Foreskin keratinocyte (primary cell): ENCODE measurements at places on chromosomes 3 and 15. TPM values are rescaled to one million over a fixed set of nuclear protein-coding genes. Genes with fewer than 3 reads are reported as not detected.

SOX14 gene
- not detected in 2 replicates for polyA plus RNA-seq

GOLGA6A gene
- not detected in 2 replicates for polyA plus RNA-seq

DNA sequence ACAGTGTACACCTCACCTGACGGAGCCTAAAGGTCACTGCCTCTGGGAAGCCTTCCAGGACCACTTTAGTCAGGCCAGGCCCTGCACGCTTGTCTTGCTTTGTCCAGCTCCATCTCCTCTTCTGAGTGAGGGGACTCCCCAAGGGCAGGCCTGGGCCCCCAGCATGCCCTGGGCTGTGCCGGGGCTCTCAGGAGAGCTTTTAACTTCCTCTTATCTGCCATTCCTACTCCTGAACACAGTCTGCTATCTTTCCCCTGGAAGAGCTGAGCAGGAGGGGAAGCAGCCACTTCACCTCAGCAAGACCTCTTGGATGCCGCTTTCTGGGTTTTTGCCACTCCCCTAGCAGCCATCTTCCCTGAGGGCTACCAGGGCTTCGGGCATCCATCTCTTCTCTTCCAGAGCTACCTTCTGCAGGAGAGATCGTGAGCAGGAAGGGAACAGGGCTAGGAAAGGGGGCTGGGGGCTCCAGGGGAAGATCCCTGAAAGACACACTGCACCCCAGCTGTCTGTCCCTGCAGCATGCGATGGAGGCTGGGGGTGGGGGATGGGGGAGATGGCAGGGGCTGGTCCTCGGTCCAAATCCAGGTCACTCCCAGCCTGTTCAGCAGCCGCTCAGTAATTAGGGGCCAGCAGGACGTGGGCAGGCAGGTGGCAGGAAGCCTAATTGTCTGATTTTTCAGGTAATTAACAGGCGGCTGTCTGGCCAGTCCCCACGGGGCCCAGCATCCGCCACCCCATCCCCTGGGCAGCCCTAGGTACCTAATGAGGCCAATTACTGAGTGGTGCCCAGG is 19.9 kb upstream of the RPL29 start:
- no peak for DNase-seq

GRCh38 chr3:13085081-13085845 is 12.0 kb upstream of the IQSEC1 start:
- no peak for DNase-seq

DNA sequence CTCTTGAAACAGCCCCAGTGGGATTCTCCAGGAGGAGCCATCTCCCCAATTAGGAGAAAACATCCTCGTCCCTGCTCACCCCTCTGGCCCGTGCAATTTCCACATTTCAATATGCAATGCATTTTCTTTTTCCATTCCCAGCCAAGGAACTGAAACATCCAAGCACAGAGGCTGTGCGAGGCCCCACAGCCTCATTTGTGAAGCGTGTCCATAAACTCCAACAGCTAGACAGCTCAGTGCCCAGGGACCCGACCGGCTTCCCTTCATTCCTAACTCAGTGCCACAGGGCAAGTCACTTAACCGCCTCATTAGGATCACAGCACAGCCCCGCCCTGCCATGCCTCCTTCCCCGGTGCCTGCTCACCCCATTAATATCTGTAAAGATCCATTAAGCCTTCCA is 204.2 kb upstream of the IGF1R start:
- DNase-seq, result no peak

GRCh38 chr3:161940621-161940965 is 444.0 kb downstream of the OTOL1 start:
- no peak for DNase-seq

CHP1 gene
- polyA plus RNA-seq, result 44.5 and 45.8 TPM in 2 replicates

MTMR10 gene
- 2.7 and 3.9 TPM in 2 replicates for polyA plus RNA-seq

DNA sequence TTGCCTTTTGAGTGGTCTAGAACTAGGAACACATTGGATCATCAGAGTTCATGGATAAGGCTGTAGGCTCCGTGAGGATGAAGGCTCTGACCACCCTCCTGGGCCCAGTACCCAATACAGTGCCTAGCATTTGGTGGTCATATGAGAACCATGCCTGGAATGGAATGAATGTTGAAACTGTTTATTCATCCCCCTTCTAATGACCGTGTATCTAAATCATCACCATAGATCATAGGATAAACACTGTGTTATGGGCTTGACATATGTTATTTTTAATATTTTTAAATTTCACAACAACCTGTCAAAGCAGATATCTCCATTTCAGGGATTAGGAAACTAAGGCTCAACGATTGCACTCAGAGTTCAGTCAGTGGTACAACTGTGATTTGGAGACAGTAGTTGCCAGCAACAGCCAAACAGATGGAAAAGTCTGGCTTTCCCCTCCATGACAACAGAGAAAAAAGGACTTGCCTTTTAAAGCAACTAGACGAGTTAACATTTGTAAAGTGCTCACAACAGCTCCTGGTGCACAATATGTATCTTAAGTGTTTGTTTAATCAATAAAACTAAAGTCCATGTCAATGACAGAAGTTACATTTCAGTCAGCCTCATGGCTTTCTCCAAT is 89.6 kb downstream of the TMEM266 start:
- no peak for DNase-seq

RGMA gene
- polyA plus RNA-seq, result 1.2 TPM in 2 replicates

DNA sequence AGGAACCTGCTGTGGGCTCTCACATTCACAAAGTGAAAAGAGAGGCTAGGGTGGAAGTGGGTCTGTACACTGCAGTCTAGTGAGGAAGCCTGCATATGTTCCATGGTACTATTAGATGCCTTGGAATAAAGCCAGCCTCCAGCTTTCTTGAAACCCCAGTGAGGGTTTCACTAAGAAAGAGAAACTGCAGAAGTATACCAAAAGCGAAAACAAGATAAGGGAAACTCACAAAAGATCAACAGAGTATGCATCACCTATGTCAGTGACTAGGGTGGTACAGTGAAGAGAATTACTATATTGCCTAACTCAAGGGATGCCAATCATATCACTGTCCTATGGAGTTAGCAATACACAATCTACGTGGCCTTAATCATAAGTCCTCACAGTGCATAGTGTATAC is 212.5 kb upstream of the GADL1 start:
- DNase-seq, result no peak

DNA sequence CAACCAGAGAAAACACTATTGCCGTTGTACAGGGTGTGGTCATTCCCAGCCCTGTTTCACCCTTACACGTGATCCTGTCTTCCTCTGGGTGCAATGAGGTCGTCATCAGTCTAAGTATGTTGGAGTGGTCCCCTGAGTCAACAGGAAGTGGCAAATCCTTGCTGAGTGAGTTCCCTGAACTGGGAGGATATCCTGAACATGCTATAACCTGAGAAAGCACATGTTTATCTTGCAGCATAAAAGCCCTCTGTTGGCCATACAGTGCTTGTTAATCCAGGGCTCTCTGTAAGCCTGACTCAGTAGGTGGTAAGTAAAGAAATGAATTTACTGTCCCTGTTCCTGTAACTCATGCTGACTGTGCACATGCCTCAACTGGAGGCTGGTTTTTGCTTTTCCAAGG is 477.8 kb upstream of the RGMA start:
- peak; percentile 100 for DNase-seq

GRCh38 chr15:35618260-35619188 is 72.6 kb upstream of the DPH6 start:
- DNase-seq, result no peak

ZNF592 gene
- 5.5 and 6.8 TPM in 2 replicates for polyA plus RNA-seq

- DNase-seq, result peak; percentile 30
Observed at GRCh38 chr3:102536456-102536855, 101.6 kb downstream of the ZPLD1 start.

DNA sequence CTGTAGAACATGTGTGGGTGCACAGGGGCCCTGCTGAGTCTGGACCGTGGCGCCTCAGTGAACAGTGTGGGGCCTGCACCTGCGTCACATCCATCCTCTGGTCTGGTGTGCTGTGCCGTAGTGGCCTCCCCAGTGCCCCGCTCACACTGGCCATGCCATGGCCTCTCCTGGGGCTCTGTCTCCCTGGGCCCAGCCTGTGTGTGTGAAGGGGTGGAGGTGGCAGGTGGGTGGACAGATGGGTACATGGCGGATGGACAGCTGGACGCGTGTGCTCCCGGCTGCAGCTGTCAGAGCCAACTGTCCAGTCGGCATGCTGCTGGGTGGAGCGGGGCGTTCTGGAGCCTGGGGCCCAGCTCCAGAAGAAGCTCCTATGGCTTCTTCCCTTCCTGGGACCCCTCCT is 17.8 kb downstream of the PLXNA1 start:
- DNase-seq, result no peak

EBLN2 gene
- polyA plus RNA-seq, result 0.06 TPM in 2 replicates

DNA sequence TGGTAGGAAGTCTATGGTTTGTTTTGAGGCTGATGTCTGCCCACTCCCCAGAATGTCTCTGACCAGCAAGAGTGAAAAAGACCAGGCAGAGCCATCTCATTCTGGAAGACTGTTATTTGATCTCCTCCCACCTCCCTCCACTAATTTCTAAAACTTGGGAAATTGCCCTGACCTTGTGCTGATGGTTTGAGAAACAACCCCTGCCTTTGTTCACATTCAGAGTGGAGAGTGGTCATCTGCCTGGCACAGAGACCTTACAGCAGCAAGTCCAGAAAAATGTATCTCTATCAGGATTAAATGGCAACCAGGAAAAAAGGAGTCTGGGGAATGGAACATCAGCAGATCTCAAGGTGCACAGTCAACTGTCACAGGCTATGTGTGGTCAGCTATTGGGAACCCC is 25.7 kb downstream of the SPATA12 start:
- DNase-seq, result no peak

GRCh38 chr3:17535274-17535673 is 207.2 kb downstream of the TBC1D5 start:
- DNase-seq, result no peak

- DNase-seq, result no peak
Observed at GRCh38 chr15:51736751-51737521, 519 bp downstream of the LYSMD2 start.

DNA sequence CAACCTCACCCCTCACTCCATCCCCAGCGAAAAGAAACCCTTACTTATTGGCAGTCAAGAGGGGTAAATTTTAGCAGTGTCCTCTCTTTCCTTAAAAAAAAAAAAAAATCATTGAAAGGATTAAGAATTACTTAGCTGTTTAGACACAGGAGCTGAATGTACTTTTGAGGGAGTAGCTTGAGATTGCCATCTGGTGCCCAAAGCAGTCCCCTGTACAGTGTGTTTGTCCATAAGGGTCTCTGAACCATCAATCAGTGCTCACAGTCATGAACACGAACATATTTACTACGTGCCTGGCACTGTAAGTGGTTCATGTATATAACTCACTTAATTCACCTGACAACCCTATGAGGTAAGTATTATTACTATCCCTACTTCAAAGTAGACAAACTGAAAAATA is 463.5 kb downstream of the RAP2B start:
- DNase-seq, result no peak

TMEM108 gene
- 0.03 TPM in 1 of 2 replicates, not detected in the other for polyA plus RNA-seq

DNA sequence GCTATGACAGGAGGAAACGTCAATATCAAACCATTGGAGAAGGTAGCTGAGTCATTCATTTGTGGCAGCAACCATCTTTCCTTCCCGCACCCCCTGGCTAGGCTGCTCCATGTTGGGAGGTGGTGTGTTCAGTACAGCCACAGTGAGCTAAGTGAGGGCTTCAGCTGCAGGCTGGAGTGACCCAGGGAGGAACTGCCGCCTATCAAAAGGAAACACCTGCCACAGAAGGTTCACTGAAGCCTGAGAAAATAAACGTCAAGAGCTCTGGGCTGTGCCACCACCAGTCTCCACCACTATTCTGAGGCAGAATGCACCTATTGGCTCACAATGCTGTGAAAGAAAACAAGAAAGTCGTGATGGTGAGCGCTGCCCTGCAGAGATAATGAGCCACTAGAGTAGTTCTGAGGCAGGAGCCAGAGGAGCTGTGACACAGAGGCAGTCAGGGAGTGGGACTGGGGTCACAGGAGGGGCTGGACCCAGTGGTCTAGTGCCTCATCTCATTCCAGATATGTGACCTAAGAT is 34.8 kb upstream of the CD47 start:
- no peak for DNase-seq

- no peak for DNase-seq
Observed at GRCh38 chr15:99167201-99167600, 62.3 kb downstream of the SYNM start.

CLSTN2 gene
- polyA plus RNA-seq, result 0.03 and 0.06 TPM in 2 replicates

LRRC31 gene
- not detected in 2 replicates for polyA plus RNA-seq

DNA sequence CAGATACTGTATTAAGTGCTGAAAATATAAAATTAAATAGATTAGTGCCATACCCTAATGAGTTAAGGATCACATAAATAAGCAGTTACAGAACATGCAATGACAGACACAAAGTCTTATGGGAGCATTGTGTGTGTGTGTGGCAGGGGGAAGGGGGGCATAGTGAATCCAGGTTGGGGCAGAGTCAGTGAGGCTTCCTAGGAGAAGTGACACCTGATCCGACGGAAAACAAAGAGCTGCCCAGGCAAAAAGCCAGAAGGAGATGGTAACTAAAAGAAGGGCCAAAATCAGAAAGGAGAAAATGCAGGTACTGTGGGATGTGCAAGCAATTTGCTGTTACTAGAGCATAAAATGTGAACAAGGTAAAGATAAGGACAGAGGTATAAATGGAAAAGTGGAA is 80.1 kb upstream of the CHRM5 start:
- DNase-seq, result no peak

KLHL6 gene
- 0.02 and 0.06 TPM in 2 replicates for polyA plus RNA-seq

FBXL22 gene
- 0.07 and 0.13 TPM in 2 replicates for polyA plus RNA-seq

PIF1 gene
- 11.2 and 15.0 TPM in 2 replicates for polyA plus RNA-seq

SERINC4 gene
- 0.06 and 0.08 TPM in 2 replicates for polyA plus RNA-seq

GRCh38 chr3:18086078-18086477 is 339.1 kb downstream of the SATB1 start:
- no peak for DNase-seq

DNA sequence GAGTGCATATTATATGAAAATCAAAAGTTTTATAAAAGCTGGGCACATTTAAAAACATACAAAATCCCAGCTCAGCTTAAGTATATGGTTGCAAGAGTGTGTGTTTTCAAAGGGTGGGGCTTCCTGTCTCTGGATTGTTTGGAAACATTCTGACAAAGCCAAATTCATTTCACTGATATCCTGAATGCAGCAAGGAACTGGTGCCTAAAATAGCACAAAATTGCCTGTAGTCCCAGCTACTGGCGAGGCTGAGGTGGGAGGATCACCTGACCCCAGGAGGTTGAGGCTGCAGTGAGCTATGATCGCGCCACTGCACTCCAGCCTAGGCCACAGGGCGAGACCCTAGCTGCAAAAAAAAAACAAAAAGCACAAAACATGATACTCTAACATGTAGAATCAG is 13.0 kb upstream of the TJP1 start:
- no peak for DNase-seq

CEP19 gene
- polyA plus RNA-seq, result 1.1 and 1.2 TPM in 2 replicates

DNA sequence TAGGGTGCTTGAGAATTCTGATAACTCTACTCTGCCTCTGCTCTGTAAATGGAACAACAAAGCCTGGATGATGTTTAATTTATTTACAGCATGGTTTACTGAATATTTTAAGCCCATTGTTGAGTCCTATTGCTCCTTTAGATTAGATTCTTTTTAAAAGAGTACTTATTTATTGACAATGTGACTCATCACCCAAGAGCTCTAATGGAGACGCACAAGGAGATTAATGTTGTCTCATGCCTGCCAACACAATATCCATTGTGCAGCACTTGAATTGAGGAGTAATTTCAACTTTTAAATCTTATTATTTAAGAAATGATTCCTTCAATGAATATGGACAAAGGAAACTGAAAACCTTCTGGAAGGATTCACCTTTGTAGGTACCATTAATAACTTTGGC is 691.4 kb downstream of the ZBBX start:
- peak; percentile 4 for DNase-seq

P2RY14 gene
- polyA plus RNA-seq, result not detected in 2 replicates
